ENCODE measurements at places on chromosomes 6 and 20.
A peak's percentile ranks its signal among the peaks of the same experiment; 100 is the strongest.

DNA sequence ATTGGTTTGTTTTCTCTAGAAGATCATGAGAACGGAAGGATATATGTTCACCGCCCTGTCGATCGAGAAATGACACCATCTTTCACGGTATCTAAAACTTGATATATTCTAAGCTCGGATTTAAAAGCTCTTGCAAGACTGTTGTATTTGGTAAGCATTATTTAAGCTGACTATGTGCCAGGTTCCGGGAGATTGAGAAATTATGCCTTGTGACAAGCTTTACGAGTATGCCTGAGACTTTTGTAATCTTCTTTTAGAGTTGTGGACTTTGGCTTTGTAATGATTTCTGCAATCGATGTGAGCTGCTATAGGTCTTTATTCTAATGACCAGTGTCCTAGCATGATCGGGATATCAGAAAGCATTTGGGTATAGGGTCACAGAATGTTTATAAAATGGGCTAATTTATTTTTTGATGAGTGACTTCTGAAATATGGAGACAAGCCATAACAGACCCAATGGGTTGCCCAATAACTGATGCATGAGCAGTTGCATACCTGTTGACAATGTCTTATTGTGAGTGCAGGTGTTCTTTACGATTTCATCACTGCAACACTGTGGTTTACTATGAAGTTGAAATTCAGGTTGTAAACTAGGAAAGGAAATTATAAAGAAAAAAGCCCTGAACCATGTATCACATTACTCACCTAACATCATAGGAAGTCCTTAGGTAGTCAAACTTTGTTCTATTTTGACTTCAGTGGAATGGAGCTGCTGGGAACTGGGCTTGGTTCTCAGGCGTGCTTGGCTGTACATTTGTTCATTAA, 14.0 kb downstream of the CDH26 start:
- no peak for DNase-seq

GRCh38 chr6:137016356-137016755, 28.4 kb downstream of the IL20RA start:
- DNase-seq, result peak; percentile 32

GRCh38 chr6:134097114-134097707, 44.8 kb upstream of the SLC2A12 start:
- DNase-seq, result peak; percentile 63

- no peak for DNase-seq
These were observed 71.6 kb upstream of the MAP3K7 start for GRCh38 chr6:90658497-90658896.

- DNase-seq, result peak; percentile 68
These were observed 8.8 kb upstream of the SRSF6 start for GRCh38 chr20:43448748-43449535.

DNA sequence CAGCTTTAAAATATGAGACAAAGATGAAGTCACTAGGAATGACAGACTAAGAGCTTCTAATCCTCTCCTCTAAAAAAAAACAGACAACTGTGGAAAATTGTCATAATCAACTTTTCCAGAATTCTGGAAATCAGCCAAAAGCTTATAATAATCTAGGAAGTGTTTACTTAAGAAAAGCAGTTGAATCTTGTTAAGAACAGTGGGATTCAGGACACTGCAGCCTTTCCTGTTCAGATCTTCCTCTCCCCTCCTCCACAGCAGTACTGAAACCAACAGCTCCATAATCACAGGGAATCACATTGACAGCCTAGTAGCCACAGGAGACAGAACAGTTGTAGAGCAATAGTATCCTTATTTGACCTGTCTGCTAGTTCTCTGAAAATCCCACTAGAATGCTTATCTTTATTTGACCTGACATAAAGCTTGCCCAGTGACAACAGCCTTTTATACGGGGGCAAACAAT, 41.6 kb downstream of the IBTK start:
- DNase-seq, result peak; percentile 6

GRCh38 chr6:14585689-14586088, 468.1 kb downstream of the CD83 start:
- no peak for DNase-seq

DNA sequence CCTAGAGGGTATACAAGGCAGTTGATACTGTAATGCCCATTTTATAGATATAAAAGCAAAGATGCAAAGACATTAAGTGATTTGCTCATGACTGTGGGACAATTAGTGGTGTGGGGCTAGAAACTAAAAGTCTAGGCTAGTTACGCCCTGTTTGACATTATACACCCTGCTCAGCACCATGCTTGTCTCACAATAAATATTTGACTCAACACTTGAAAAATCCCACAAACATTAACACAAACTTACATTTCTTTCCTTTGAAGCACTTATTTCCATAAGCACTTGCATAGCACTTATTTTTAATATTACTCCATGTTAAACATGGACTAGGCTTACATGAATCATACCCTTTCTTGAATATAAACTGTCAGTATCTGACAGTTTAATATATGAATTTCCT, 36.5 kb upstream of the SNRPB2 start:
- no peak for DNase-seq
